Fibroblast of the aortic adventitia (primary cell): ENCODE measurements at places on chromosomes 7 and 10.

GRCh38 chr7:45088821-45089340, at the start of gene NACAD:
NACAD (minus strand) TSS chr7:45088969; CDS start chr7:45088894, 75 bp downstream.
- peak; percentile 11 for DNase-seq

DNA sequence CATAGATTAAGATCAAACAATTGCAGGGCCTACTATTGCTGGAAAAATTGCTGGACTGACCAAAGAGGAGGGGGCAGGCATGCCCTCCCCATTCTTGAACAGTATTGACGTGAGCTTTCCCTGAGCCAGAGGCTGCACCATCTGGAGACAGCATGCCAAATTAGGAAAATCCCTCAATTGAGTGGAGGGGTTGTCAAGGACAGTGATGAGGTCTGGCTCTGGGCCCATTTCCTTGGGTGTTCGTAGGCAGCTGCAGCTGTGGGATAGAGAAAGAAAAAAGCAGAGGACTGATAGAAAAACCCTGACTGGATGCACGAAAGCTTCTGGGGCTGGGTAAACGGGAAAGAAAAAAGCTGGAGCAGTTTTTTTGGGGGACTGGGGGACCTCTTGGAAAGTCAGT, 22.8 kb upstream of the ORC5 start:
- no peak for DNase-seq

- DNase-seq, result no peak
Observed at GRCh38 chr7:70098905-70099672, 500.8 kb downstream of the AUTS2 start.

DNA sequence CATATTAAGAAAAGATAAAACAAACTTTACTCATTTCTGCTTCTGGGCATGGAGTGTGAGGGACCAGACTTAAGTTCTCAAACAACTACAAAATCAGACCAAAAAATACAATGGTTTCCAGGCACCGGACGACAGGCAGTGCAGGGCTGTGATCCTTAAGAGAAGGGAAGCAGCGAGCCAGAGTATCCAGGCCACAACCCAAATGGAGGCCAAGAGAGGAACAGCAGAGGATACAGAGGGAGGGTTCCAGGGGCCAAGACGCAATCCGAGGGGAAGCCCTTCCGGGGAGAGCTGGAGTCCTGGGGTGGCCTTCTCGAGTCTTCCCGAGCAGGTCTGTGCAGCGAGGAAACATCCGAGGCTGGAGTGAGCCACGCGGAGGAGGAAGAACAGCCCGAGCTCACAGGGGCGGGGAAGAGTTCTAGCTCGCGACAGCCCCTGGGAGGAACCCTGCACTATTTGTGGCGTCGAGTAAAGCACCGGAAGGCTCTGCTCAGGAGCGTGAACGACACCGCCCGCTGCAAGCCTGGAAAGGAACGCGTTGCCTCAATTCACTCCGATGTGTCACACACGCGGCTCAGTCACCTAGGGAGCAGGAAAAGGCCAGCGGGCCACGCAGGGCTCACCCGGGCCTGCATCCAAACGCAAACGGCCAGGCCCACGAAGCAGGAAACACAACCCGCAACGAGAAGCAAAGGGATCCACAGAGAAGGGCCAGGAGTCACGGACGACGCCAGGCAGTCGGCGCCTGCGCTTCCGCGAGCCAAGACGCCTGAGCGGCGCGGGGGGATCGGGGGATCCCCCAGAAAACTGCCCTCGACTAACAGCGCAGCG, 933 bp upstream of the RNF32 start:
- DNase-seq, result peak; percentile 10

DNA sequence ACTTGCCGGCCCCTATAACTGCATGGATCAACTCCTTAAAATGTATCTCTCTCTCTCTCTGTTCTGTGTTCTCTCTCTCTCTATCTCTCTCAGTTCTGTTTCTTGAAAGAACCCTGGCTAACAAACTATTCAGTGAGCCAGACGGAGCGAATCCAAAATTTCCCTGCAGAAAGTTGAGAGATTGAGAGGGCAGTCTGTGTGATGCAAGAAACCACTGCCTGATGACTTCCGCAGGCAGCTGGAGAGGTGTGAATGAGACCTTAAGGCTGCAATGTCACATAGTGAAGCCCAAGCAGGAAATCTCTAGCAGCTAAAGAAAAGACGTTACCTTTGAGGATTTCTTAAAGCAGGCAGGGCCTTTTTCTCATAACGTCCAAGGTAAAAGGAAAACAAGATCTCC, 17.3 kb downstream of the FAM107B start:
- no peak for DNase-seq

DNA sequence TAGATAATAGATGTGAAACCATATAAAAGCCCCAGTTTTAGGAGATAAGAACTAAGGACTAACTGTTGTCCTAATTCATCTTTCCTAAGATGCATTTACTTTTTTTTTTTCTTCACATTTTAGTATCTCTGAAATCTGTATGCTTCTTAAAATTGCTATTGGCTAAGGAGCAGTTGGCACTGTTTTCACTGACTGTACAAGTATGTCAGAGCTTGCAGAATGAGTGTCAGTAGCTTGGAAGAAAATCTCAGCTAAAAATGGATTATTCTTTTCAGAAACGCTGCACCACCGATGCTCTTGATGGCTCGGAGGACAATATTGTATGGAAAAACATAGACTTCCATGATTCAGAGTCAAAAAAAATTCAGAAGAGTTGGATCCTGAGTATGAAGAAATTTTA, 91.1 kb upstream of the DNAJB12 start:
- peak; percentile 18 for DNase-seq

DNA sequence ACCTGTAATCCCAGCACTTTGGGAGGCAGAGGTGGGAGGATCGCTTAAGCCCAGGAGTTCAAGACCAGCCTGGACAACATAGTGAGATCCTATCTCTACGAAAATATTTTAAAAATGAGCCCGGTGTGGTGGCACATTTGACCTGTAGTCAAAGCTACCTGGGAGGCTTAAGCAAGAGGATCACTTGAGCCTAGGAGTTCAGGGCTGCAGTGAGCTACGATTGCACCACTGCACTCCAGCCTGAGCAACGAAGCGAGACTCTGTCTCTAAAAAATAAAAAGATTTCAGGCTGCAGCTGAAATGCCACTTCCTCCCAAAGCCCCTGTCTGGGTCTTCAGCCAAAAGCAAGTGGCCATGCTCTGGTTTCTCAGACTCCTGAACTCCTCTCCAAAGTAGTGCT, 38.7 kb upstream of the CARD11 start:
- DNase-seq, result no peak

GRCh38 chr10:70564901-70565351, 37.6 kb downstream of the PRF1 start:
- DNase-seq, result no peak

DNA sequence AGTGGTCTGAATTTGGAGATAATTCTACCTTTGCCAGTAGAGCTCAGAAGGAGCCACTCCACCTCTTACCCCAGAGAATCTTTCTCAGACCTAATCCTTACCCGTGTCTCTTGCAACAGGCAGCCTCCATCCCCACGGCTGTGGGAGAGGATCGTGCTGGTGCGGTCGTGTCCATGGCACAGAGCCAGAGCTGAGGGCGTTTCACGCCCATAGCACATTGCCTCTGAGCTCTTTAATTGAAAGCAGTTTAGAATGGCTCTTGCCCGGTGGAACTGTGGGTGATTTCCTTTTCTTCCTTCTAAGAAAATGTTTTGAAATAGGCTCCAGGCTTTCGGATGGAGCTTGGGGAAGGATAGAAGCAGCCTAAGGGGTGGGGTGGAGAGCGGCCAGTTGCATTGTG, 41.5 kb downstream of the PRF1 start:
- DNase-seq, result peak; percentile 31

DNA sequence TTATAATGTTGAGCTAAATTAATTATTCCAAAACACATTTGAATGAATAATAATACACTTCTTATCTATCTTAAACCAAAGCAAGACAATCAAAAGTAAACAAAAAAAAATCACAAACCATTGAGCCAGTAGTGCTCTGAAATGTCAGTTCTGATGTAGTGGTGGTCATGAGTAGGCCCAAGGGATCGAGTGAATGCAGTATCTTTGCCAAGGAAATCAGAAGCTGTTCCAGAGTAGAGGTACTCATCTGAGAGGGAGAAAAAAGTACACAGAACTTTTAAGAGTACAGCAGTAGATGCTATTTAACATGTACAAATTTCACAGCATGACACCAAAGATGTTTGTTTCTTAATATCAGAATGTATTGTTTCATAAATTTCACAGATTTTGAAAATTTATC, 121.5 kb downstream of the SEMA3D start:
- DNase-seq, result peak; percentile 89

- no peak for DNase-seq
Observed at GRCh38 chr10:130762491-130762890, 549.0 kb downstream of the TCERG1L start.

GRCh38 chr10:121608469-121609190, 10.4 kb upstream of the FGFR2 start:
- DNase-seq, result no peak

DNA sequence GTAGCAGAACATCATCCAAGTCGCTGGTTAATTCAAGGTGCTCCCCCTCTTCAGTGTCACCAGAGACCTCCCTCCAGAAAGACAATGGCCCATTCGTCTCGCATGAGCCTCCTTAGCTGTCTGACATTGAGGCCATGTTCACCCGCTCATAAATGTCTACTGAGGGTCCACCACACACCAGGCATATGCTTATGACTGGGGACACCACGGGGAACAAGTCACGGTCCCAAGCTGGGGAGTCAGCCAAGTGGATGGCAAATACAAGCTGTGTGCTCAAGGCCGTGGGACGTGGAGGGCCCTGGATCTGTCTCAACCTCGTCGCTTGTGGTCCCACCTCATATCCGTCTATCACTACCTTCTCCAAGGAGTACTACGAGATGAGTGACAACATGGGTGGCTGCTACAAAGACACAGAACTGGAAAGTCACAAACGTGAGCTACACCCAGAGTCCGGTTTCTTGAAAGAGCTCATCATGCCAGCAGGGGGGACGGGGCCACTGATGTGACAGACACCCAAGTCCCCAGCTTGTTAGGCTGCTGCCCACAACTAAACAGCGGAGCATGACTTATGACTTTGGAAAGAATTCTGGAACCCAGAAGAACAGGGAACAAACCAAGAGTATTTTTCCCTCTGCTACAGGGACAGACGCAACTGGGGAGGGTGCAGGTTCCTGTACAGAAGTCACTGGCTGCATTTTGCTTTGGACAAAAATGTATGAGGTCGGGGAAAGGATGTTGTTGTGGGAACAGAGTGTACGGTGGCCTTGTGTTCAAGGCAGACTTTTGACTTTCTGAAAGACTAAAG, 189.6 kb downstream of the COBL start:
- DNase-seq, result no peak

- DNase-seq, result peak; percentile 17
Observed at GRCh38 chr10:30313579-30314350, 35.3 kb downstream of the MTPAP start.

DNA sequence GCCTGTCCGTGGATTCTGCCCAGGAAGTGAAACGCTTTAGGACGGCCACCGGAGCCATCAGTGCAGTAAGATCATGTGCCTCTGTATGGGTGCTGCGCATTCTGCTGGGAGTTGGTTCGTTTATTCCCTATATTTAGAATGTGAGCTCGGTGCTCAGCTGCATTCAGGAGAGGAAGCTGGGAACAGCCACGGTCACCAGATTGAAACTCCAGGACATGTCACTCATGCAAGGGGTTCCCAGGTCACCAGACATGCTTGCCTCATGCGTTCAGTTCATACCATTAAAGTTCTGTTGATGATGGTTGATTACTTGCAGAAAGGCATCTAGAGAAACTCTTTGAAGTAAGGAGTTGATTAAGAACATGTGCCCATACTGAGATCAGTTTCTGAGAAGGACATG, 78.1 kb downstream of the TRRAP start:
- DNase-seq, result no peak

DNA sequence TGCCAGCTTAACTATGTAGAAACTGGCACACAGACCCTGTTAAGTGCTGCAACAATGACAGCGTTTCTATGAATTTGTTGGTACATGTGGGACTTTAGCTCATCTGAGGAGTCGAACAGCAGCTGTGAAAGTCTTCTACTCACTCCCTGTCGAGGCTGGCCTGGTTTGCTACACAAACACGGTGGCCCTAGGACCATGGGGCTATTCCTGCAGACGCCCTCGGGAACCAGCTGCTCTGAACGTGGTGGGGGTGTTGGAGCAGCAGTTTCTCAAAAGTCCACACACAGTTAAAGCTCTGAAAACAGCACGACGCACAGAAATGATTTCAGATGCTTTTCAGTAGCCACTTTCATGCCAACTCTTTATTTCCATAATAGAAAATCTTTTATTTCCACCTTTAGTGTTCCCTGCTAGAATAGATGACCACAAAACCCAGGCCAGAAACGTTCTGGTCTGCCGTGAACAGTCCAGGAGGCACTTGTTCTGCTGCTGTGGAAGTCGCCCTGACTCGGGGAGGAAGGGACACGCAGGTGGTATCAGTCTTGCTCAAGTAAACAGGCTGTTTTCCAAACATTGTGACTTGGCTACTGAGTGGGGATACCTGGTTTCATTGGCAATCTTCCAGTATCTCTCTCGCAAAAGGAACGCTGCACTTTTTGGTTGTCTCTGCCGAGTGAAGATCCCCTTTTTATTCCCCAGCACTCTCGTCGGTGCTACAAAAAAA, 21.5 kb downstream of the GUSB start:
- no peak for DNase-seq

DNA sequence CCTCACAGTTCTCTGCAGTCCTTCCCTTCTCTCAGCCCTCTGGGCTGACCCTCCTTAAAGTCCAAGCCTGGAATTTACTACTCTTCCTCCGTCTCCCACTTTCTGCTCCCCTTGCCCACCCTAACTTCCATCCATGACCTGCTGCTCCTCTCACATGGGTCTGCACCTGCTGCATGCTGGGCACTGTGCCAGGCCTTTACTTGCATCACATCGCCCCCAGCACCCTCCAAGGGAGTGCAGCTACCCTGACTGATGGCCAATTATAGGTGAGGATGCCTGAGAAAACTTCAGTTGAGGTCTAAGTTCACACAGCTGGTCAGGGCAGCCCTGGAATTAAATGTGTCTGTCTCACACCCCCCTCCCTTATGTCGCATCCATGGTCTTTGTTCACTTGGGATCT, 53.6 kb upstream of the ZPBP start:
- DNase-seq, result no peak

DNA sequence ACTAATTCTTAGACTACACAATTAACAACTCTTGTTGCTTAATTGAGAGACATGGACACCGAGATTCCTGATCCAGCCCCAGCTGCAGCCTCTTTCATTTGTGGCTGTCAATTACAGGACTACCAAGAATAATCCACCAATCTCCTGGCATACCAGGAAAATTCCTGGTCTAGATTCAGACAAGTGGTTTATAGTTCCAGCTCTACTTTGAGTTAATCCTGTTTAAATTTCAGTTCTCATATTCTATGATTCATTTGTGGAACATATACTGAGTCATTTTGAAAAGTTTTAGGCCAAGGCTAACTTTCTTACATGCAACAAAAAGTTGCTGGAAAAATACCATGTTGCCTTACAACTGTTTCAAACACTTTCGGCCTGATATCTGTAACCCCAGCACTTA, 253.5 kb downstream of the MAGI2 start:
- peak; percentile 19 for DNase-seq

GRCh38 chr10:95988702-95989101, 54.7 kb upstream of the CCNJ start:
- DNase-seq, result peak; percentile 1

DNA sequence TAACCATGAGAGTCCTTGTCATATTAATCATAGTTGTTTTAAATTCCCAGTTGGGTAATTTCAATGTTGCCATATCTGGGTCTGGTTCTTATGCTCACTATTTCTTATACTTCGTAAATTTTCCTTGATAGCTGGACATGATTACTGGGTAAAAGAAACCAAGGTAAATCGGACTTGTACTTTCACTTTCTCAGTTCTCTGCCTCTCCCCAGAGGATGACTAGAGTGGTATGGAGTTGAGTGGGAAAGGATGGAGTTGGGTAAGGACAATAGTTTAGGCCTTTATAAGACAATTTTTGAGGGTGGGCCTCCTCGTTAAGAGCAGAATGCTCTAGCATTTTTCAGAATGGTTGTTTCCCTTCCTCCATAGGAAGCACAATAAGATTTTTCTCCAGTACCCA, 106.1 kb downstream of the CRPPA start:
- peak; percentile 19 for DNase-seq
